Sigmoid colon (tissue), 7 donors: ENCODE measurements at places on chromosomes 7 and 10.

GRCh38 chr7:24914465-24914859 lies 65.5 kb downstream of the OSBPL3 start:
- no peaks in the 10 kb centered on the region for H3K36me3 ChIP-seq
- no peak for DNase-seq
- H3K4me3 ChIP-seq, result no peak overlapping the region

DNA sequence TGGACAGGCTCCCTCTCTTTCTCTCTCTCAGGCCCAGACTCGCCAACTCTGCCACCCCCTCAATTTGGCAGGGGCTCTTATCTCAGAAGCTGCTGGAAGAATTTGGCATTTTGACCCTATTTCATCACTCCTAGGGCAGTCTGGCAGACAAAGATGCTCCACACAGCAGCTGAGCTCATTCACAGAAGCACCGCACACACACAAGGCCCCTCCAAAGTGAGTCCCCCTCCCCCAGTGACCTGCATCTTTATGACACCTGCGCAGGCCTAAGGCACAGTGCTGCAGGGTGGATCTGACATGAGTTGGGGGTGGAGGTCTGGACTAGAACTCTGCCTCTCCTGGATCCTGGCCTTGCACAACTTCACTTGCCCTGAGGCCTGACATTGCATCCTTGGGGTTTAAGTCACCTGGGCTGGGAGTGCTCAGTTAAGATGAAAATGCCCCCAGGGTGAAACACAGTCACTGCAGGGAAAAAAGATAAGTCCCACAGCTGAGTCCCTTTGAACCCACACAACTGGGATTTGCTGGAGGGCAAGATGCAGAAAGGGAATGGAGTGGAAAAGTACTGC lies 41.1 kb upstream of the DUSP5 start:
- H3K4me1 ChIP-seq, result no peaks in the 10 kb centered on the region
- DNase-seq, result peak; percentile 11
- no peak overlapping the region for H3K27ac ChIP-seq
- H3K36me3 ChIP-seq, result no peaks in the 10 kb centered on the region
- no peaks in the 10 kb centered on the region for H3K27me3 ChIP-seq

GRCh38 chr10:99520847-99521764 lies 11.6 kb upstream of the NKX2-3 start:
- H3K4me1 ChIP-seq, result no peaks in the 10 kb centered on the region
- no peak overlapping the region for H3K27ac ChIP-seq
- peak overlapping the region; percentile 51 for H3K4me3 ChIP-seq
- peak; percentile 68 for DNase-seq
- H3K36me3 ChIP-seq, result no peaks in the 10 kb centered on the region

DNA sequence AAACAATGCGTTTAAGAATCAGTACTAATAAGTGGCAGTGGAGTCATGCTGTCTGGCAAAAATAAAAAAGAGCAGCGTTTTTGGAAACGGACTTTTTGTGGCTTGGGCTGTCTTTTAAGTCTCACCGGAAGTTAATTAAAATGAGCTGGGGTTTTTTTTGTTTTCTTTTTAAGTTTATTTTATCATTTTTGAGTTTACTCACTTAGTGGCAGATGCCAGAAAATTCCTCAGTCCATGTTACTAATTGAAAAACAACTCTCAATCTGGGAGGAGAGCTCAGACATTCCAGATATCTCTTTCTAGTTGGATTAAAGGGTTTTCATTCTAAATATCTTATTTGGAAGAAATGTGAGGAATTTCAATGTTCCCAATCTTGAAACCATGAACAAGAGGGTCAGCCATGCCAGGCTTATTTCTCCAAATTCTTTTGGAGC lies 133.8 kb upstream of the AGR3 start:
- H3K27me3 ChIP-seq, result no peaks in the 10 kb centered on the region
- H3K4me1 ChIP-seq, result no peaks in the 10 kb centered on the region
- H3K4me3 ChIP-seq, result no peak overlapping the region
- no peaks in the 10 kb centered on the region for H3K36me3 ChIP-seq
- DNase-seq, result no peak

GRCh38 chr7:39130274-39130673 lies 152.6 kb downstream of the POU6F2 start:
- H3K4me3 ChIP-seq, result no peak overlapping the region
- no peaks in the 10 kb centered on the region for H3K27me3 ChIP-seq
- no peaks in the 10 kb centered on the region for H3K36me3 ChIP-seq
- no peaks in the 10 kb centered on the region for H3K4me1 ChIP-seq
- no peak for DNase-seq
- no peak overlapping the region for H3K27ac ChIP-seq

DNA sequence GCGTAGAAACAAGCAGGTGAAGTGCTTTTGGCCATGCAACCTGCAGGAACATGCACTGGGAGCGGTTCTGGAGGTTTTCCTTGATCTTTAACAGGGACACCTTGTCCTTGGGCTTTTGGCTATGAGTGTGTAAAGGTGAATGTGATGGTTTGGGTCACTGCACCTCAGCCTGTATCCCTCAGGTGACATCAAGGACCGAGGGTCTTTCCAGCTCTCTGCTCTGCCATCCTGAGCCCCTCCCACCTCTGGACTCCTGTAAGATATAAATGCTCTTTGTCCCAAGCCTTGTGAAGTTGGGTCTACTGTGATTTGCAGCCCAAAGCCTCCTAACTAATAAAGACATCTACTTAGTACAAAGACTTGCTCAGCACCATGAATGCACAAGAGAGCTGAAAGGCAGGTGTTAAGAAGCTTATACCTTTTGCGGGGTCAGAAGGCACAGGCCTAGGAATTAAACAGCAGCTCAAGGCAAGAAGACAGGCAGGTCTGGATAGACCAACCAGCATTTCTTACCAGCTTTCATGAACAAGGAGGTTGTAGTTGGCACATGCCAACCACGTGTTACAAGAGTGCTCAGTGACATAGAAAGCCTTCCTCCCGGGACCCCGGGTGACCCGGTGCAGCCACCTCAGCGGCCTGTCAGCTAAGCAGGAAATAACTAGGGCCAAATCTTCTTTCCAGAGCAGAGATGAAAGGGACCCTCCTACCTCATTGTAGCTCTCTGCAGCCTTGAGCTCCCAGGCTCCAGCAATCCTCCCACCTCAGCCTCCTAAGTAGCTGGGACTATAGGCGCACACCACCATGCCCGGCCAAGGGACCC lies 89.9 kb downstream of the CARD11 start:
- no peaks in the 10 kb centered on the region for H3K4me1 ChIP-seq
- H3K36me3 ChIP-seq, result no peaks in the 10 kb centered on the region
- no peaks in the 10 kb centered on the region for H3K27me3 ChIP-seq
- H3K27ac ChIP-seq, result no peak overlapping the region
- H3K4me3 ChIP-seq, result no peak overlapping the region

DNA sequence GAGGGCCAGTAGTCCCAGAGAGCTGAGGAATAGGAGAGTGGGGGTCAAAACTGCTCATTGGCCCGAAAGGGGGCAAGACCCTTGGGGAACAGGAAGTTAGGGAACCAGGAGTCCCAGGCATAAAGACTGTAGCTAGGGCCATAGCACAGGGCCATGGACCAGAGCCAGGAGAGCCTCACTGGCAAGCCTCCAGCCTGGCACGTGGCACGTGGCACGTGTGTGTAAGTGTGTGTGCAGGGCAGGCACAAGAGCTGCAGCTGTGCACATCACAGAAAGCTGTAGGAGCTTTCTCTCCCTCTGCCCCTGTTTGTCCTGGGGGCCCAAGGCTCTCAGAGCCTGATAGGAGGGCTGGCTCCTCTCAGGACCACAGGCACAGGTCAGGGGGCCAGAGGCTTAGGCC lies 47.8 kb upstream of the SLF2 start:
- no peak overlapping the region for H3K4me3 ChIP-seq
- no peak for DNase-seq
- H3K27me3 ChIP-seq, result no peaks in the 10 kb centered on the region
- H3K4me1 ChIP-seq, result no peaks in the 10 kb centered on the region
- no peaks in the 10 kb centered on the region for H3K36me3 ChIP-seq

- H3K27ac ChIP-seq, result no peak overlapping the region
- H3K4me1 ChIP-seq, result no peaks in the 10 kb centered on the region
- DNase-seq, result no peak
- no peak overlapping the region for H3K4me3 ChIP-seq
- no peaks in the 10 kb centered on the region for H3K27me3 ChIP-seq
Measured at GRCh38 chr10:25036381-25036780, 20.0 kb downstream of the THNSL1 start.

DNA sequence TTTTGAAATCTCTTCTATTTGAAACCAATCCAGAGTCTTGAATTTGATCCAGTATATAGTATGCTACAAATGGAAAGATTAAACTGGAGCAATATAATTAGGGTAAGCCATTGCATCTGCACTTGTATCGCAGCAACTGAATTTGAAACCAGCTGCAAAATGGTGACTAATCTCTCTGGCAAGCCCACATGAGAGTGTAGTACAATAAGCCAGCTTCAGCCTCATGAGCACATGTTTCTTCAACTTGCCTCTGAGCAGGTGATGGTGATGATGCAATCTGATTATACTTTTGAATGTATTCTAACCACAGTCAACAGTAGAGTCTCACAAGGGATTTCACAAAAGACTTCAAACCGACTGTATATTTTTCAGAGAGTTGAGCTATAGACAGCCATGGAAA lies 829 bp upstream of the RPA3 start:
- H3K27me3 ChIP-seq, result no peaks in the 10 kb centered on the region
- H3K4me3 ChIP-seq, result no peak overlapping the region
- peak overlapping the region; percentile 41 for H3K27ac ChIP-seq
- peaks cover 18% of the 10 kb centered on the region for H3K4me1 ChIP-seq
- H3K36me3 ChIP-seq, result no peaks in the 10 kb centered on the region

GRCh38 chr7:99021941-99022560 lies 121.9 kb downstream of the SMURF1 start:
- H3K4me3 ChIP-seq, result no peak overlapping the region
- peaks cover 4% of the 10 kb centered on the region for H3K4me1 ChIP-seq
- no peak overlapping the region for H3K27ac ChIP-seq
- DNase-seq, result peak; percentile 22
- H3K36me3 ChIP-seq, result no peaks in the 10 kb centered on the region

- H3K27me3 ChIP-seq, result no peaks in the 10 kb centered on the region
- H3K4me3 ChIP-seq, result no peak overlapping the region
- H3K27ac ChIP-seq, result peak overlapping the region; percentile 79
- no peaks in the 10 kb centered on the region for H3K36me3 ChIP-seq
- H3K4me1 ChIP-seq, result peaks cover 25% of the 10 kb centered on the region
- DNase-seq, result no peak
Measured at GRCh38 chr10:103227416-103227815, 18.3 kb upstream of the RPEL1 start.

GRCh38 chr7:44377681-44378421 lies 52.5 kb upstream of the CAMK2B start:
- no peaks in the 10 kb centered on the region for H3K36me3 ChIP-seq
- H3K4me1 ChIP-seq, result no peaks in the 10 kb centered on the region
- no peaks in the 10 kb centered on the region for H3K27me3 ChIP-seq
- H3K27ac ChIP-seq, result no peak overlapping the region

DNA sequence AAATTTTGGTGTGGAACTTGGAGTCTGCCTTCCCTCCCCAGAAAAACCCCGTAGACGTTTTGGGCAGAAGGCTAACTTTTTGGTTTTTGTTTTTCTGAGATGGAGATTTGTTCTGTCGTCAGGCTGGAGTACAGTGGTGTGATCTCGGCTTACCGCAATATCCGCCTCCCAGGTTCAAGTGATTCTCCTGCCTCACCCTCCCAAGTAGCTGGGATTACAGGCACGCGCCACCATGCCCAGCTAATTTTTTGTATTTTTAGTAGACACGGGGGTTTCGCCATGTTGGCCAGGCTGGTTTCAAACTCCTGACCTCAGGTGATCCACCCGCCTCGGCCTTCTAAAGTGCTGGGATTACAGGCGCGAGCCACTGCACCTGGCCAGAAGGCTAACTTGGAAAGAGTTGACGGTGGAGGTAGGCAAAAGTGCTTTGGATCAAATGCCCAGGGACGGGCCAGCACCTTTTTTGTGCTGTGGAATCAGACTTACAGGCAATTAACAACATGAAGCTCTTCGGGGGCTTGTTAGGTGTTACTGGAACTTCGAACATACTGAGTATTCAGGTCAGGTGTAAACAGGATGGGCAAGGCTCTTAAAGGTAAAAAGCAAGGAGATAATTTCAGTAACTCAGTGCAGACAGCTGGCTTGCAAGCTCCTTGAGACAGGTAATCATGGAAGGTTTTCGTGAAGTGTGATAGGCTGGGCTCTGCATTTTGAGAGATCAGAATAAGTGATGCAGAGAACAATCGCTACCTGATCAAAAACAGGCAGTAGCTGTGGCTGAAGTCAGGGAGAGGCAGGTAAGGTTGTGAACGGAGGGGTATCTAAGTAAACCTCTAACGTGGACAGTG lies 1.8 kb downstream of the PPP1R35 start:
- peaks cover 27% of the 10 kb centered on the region for H3K36me3 ChIP-seq
- H3K27ac ChIP-seq, result peak overlapping the region; percentile 98
- H3K4me1 ChIP-seq, result peaks cover 43% of the 10 kb centered on the region

- no peak overlapping the region for H3K4me3 ChIP-seq
- DNase-seq, result no peak
- peaks cover 3% of the 10 kb centered on the region for H3K4me1 ChIP-seq
- H3K27me3 ChIP-seq, result no peaks in the 10 kb centered on the region
- H3K36me3 ChIP-seq, result no peaks in the 10 kb centered on the region
Measured at GRCh38 chr10:122464586-122464985, 3.2 kb downstream of the HTRA1 start.

DNA sequence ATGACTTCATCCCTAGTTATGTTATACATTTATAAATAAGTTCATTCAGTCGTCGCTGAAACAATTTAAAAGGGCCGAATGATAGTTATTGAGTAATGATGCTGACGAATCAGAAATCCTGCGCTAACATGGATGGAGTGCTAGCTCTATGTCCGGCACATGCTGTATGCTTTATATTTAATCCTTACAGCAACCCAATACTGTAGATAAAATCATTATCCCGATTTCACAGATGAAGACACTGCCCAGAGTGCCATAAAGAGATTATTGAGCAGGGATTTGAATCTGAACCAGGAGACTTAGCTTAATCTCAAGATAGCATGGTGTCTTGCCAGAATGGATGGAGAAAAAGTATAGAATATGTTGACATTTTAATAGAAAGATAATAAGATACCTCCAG lies 1.1 kb upstream of the ICA1 start:
- peaks cover 48% of the 10 kb centered on the region for H3K27me3 ChIP-seq
- no peak for DNase-seq
- no peak overlapping the region for H3K27ac ChIP-seq
- H3K4me3 ChIP-seq, result no peak overlapping the region
- H3K36me3 ChIP-seq, result no peaks in the 10 kb centered on the region
- H3K4me1 ChIP-seq, result no peaks in the 10 kb centered on the region

DNA sequence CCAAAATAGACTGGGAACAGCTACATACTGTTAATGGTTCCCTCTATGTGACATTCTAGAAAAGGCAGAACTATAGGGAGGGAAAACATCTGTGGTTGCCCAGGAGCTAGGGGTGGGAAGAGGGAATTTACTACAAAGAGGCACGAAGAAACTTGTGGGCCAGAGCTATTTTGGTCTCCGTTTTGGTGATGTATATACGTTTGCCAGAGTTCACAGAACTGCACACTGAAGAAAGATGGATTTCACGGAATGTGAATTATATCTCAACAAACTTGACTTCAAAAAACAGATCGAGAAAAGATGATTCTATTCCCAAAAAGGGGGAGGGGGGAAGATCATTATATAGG lies 386 bp upstream of the AS3MT start:
- H3K4me3 ChIP-seq, result peak overlapping the region; percentile 49
- DNase-seq, result no peak
- no peaks in the 10 kb centered on the region for H3K36me3 ChIP-seq

GRCh38 chr10:16792675-16793074 lies 24.5 kb downstream of the RSU1 start:
- H3K27me3 ChIP-seq, result no peaks in the 10 kb centered on the region
- H3K36me3 ChIP-seq, result no peaks in the 10 kb centered on the region
- DNase-seq, result no peak
- H3K4me3 ChIP-seq, result no peak overlapping the region
- H3K4me1 ChIP-seq, result no peaks in the 10 kb centered on the region
